ENCODE measurements at places on chromosomes 1 and 21. TPM values are rescaled to one million over a fixed set of nuclear protein-coding genes. Genes with fewer than 3 reads are reported as not detected.

DNA sequence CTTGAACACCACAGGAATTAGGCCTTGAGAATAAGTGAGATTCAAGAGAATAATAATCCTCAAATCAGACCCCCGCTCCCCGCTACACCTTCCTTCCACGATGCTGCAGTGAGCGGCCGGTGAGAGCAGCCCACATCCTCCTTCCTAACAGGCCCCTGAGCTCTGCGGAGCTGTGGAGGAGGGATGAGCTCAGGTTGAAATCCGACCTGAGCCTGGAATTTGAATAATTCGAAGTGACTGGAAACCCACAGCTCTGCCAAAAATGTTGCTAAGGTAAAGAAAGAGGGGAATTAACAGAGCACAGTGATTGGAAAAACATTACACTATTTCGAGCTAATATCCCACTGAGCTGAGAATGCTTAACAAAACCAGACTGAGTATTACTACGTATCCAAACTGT, 90.0 kb downstream of the URB2 start:
- H3K36me3 ChIP-seq = no peaks in the 10 kb centered on the region
- no peaks in the 10 kb centered on the region for H3K4me1 ChIP-seq
- no peaks in the 10 kb centered on the region for H3K27me3 ChIP-seq
- H3K27ac ChIP-seq = no peak overlapping the region
- DNase-seq = no peak
- H3K4me3 ChIP-seq = no peak overlapping the region

GRCh38 chr1:238242181-238242580, 351.5 kb upstream of the ZP4 start:
- no peaks in the 10 kb centered on the region for H3K4me1 ChIP-seq
- DNase-seq = no peak
- H3K4me3 ChIP-seq = no peak overlapping the region
- H3K27ac ChIP-seq = no peak overlapping the region

The HRNR gene
- not detected for total RNA-seq

The SEMA4A gene
- 1.2 TPM for total RNA-seq

DNA sequence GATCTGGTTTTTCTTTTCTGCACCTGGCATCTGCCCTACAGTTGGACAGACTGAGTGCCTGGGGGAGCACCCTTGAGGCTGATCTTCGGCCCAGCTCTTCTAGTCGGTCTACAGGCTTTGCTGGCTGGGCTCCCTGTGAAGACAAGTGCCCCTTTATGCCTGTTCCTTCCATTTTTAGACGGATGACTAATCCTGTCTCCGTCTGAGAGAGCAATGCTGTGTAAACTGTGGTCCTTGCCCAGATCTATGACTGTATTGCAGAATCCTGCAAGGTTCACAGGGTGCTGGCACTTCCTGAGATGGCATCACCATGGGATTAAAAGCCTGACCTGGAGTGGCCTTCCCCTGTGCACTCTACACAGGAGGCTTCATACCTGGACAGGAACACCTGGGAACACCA, 47.6 kb upstream of the SAMD13 start:
- H3K4me1 ChIP-seq = peaks cover 8% of the 10 kb centered on the region
- H3K36me3 ChIP-seq = no peaks in the 10 kb centered on the region
- H3K27me3 ChIP-seq = no peaks in the 10 kb centered on the region
- peak; percentile 68 for DNase-seq
- H3K27ac ChIP-seq = no peak overlapping the region
- no peak overlapping the region for H3K4me3 ChIP-seq

GRCh38 chr1:53942127-53942957, 3.2 kb downstream of the IFT25 start:
- no peak overlapping the region for H3K27ac ChIP-seq
- H3K4me1 ChIP-seq = peaks cover 15% of the 10 kb centered on the region
- H3K4me3 ChIP-seq = no peak overlapping the region
- H3K36me3 ChIP-seq = no peaks in the 10 kb centered on the region

DNA sequence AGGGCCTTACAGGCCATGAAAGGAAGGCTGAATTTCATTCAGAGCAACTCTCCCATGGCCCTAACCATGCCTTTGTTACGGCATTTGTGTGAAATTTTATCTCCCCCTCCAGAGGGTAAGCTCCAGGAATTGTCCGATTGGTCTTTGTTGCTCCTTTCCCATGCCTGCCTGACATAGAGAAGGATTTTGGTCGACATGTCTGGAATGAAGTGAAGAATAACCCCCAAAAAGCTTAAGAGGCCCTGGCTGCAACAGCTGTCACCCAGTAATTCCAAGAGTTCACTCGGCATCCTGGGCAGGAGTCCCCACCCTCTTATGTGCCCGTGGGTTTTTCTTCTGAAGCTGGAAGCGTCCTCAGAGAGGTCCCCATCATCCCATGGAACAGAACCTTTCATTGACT, 20.6 kb downstream of the CDA start:
- H3K4me3 ChIP-seq = no peak overlapping the region
- no peaks in the 10 kb centered on the region for H3K36me3 ChIP-seq
- no peak overlapping the region for H3K27ac ChIP-seq

- no peak for DNase-seq
- no peak overlapping the region for H3K27ac ChIP-seq
- H3K27me3 ChIP-seq = no peaks in the 10 kb centered on the region
Observed at GRCh38 chr1:162697140-162697895, 65.1 kb downstream of the DDR2 start.

- H3K4me3 ChIP-seq = no peak overlapping the region
- no peaks in the 10 kb centered on the region for H3K36me3 ChIP-seq
- H3K4me1 ChIP-seq = no peaks in the 10 kb centered on the region
- H3K27ac ChIP-seq = no peak overlapping the region
- peaks cover 3% of the 10 kb centered on the region for H3K27me3 ChIP-seq
Observed at GRCh38 chr1:74908797-74909196, 175.8 kb downstream of the TYW3 start.

The RNPEP gene
- total RNA-seq = 18.7 TPM

- DNase-seq = no peak
- no peak overlapping the region for H3K4me3 ChIP-seq
- H3K27me3 ChIP-seq = no peaks in the 10 kb centered on the region
Observed at GRCh38 chr1:17728123-17728712, 26.9 kb upstream of the ACTL8 start.

GRCh38 chr1:68168545-68169171, 63.7 kb downstream of the WLS start:
- H3K36me3 ChIP-seq = no peaks in the 10 kb centered on the region
- H3K27ac ChIP-seq = no peak overlapping the region
- H3K27me3 ChIP-seq = no peaks in the 10 kb centered on the region
- no peak for DNase-seq

The LCE3D gene
- not detected for total RNA-seq

DNA sequence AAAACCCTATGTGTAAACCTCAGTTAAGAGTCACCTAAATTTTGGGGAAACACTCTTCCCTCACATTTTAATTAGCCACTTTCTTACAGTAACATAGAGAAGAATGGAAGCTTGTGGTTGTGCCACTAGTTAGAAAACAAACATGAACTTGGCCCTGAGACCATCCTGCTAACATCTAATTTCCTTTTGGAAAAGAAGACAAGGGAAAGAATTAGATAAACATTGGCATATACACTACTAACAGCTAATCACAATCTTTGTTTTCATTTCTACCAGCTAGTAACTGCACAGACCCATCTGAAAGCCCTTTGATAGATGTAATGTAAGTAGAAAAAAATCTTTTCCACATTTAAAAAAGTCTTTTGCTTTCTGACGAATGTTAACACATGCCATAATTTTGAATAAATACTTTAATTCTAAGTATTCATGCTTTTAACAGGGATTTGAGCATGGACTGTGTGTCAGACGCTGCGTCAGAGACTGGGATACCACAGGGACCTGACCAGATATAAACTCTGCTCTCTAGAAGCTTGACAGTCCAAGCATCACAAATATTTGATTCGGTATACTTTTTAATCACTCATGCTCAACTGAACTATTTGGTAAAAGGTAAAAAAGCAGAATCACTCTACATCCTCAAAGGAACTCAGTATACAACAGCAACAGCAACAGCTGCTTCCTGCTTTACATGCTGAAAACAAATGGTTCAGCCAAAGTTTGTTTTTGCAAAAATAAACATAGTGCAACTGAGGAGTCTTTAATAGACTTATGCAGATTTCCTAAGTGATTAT, 30.2 kb downstream of the DPH5 start:
- H3K27ac ChIP-seq = no peak overlapping the region
- no peak overlapping the region for H3K4me3 ChIP-seq
- no peaks in the 10 kb centered on the region for H3K36me3 ChIP-seq

GRCh38 chr1:205598841-205599668, 32.8 kb downstream of the ELK4 start:
- peaks cover 8% of the 10 kb centered on the region for H3K4me1 ChIP-seq
- no peaks in the 10 kb centered on the region for H3K27me3 ChIP-seq
- peak; percentile 51 for DNase-seq
- peak overlapping the region; percentile 41 for H3K27ac ChIP-seq
- peaks cover 17% of the 10 kb centered on the region for H3K36me3 ChIP-seq

GRCh38 chr1:161196521-161197451, 2.1 kb downstream of the ADAMTS4 start:
- DNase-seq = peak; percentile 70
- H3K4me3 ChIP-seq = peak overlapping the region; percentile 64
- peak overlapping the region; percentile 78 for H3K27ac ChIP-seq
- no peaks in the 10 kb centered on the region for H3K36me3 ChIP-seq
- H3K27me3 ChIP-seq = no peaks in the 10 kb centered on the region

DNA sequence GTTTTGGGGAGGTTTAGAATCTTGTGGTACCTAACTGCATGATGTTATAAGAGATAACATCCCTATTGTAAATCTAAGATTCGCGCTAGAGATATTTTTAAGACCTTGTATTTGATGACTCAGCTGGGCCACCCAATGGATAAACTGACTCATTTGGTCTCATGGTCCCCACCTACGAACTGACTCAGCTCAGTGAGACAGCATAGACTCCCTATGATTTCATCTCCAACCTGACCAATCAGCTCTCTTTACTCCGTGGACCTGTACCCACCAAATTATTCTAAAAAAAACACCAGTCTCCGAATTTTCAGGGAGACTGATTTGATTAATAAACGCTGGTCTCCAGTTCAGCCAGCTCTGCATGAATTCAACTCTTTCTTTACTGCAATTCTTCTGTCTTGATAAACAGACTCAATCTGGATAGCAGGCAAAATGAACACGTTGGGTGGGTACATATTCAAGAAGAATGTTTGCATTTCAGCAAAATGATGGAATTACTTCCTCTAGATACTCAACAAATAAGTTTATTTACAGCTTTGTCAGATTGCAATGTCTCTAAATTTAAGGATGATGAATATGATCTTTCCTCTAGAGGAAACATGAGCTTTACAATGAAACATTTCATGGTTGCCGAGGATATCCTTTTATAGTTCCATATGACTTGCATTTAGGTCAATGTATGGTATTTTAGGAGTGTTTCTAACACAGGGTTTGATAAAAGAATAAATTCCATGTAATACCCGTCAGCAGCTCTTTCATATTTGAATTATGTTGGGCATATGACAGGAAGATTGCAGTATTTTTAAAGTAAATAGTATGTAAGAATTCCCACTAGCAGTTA, 516.6 kb upstream of the RGS18 start:
- H3K4me3 ChIP-seq = no peak overlapping the region
- no peak for DNase-seq
- no peaks in the 10 kb centered on the region for H3K36me3 ChIP-seq
- no peak overlapping the region for H3K27ac ChIP-seq
- no peaks in the 10 kb centered on the region for H3K27me3 ChIP-seq

GRCh38 chr1:61287014-61287413, 204.7 kb downstream of the NFIA start:
- no peak overlapping the region for H3K27ac ChIP-seq
- no peaks in the 10 kb centered on the region for H3K36me3 ChIP-seq
- H3K4me3 ChIP-seq = no peak overlapping the region
- peaks cover 31% of the 10 kb centered on the region for H3K4me1 ChIP-seq

DNA sequence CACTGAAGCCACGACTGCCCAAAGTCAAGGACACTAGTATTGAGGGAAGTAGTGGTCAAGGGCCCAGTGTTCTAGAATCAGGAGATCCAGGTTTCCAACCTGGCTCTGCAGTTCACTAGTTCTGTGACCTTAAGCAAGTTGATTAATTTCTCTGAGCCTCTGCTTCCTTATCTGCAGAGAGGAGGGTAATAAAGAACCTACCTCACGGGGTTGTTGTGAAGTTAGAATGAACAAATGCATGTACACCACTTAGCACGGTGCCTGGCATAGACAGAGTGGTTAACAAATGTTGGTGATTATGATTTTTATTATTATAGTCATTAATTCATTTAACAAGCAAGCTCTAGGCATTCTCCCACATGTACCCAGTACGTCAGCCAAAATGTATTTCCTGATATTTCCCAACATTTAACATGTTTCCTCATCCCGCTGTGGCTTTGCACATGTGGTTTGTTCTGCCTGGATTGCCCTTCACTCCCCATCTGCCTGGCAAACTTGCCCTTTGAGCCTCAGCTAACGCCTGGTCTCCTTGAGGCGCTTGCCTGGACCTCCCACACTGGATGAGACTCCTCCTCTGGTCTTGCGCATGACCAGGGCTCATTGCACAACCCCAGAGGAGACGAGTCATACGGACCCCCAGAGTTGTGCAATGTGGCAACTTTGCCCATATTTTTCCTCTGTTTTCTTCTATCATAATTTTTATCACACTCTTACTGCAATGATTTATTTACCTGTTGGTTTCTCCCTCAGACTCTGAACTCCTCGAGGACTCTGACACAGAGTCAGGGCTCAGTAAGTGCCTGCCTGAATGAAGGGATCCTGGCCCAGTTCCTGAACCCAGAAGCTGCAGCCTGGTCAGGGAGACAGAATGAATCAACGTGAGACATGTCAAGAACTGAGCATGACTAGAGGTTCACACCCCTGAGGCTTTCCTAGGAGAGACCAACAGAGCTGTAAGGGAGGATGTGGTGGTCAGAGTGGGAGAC, 20.7 kb upstream of the MFSD2A start:
- no peaks in the 10 kb centered on the region for H3K36me3 ChIP-seq
- H3K27me3 ChIP-seq = peaks cover 2% of the 10 kb centered on the region
- H3K4me3 ChIP-seq = no peak overlapping the region
- no peaks in the 10 kb centered on the region for H3K4me1 ChIP-seq
- peak overlapping the region; percentile 27 for H3K27ac ChIP-seq
- peak; percentile 90 for DNase-seq

The S100B gene
- 0.52 TPM for total RNA-seq

The RSPO1 gene
- total RNA-seq = not detected

DNA sequence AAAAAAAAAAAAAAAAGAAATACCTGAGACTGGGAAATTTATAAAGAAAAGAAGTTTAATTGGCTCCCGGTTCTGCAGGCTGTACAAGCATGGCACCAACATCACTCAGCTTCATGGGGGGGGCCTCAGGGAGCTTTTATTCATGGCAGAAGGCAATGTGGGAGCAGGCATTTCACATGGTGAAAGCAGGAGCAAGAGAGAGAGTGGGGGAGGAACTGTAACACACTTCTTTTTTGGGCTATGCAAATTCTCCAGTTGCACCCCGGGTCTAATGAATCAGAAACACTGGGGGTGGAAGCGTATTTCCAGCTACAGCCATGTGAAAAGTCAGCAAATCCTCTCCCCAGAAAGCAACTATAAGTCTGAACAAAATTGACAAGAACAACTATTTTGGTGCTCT, 11.8 kb upstream of the SOD1 start:
- H3K27me3 ChIP-seq = no peaks in the 10 kb centered on the region
- no peak overlapping the region for H3K27ac ChIP-seq
- no peak overlapping the region for H3K4me3 ChIP-seq
- DNase-seq = no peak

The CLDN17 gene
- total RNA-seq = not detected
